ENCODE measurements at places on chromosomes 4 and X. TPM values are rescaled to one million over a fixed set of nuclear protein-coding genes. Genes with fewer than 3 reads are reported as not detected.

GRCh38 chr4:157389741-157390140 lies 169.2 kb downstream of the GRIA2 start:
- no peak overlapping the region for H3K27ac ChIP-seq
- no peak overlapping the region for H3K4me3 ChIP-seq
- no peak for DNase-seq
- H3K4me1 ChIP-seq: no peaks in the 10 kb centered on the region
- H3K27me3 ChIP-seq: no peaks in the 10 kb centered on the region

DNA sequence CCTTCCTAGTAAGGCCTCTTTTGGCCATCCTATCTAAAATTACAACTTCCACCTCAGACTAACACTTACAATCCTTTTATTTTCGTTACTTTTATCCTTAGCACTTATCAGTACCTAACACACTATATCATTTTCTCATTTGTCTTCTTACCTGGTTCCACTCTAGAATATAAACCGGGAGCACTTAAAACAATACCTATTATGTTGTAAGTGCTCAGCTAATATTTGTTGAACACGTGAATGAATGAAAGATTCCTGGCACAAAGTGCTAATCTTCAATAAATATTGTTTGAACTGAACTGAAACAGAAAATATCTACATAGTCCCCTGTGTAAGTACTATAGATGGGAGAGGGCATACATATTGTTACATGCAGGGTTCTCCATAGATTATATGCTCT lies 14.4 kb downstream of the MGARP start:
- no peaks in the 10 kb centered on the region for H3K36me3 ChIP-seq
- no peak overlapping the region for H3K27ac ChIP-seq
- DNase-seq: no peak
- H3K4me3 ChIP-seq: no peak overlapping the region
- peaks cover 7% of the 10 kb centered on the region for H3K4me1 ChIP-seq

DNA sequence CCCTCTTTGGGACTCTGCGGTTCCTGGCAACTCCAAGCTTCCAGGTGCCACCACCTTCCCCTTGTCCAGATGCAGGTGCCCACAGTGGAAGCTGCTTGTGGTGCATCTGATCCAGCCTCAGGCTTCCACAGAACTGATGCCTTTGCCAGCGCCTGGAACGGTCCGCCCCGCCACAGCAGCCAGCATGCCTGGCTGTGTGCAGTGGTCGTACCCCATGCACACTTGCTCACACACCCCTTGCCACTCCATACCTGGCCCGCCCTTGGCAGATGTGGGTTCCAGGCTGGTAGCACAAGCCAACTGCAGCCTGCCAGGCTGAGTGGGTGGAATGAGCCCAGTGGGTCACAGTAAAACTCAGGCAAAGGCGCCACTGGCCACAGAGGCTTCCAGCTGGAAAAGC lies 240.5 kb downstream of the PPP4R3C start:
- no peaks in the 10 kb centered on the region for H3K36me3 ChIP-seq
- H3K27me3 ChIP-seq: no peaks in the 10 kb centered on the region
- peak; percentile 25 for DNase-seq
- no peak overlapping the region for H3K4me3 ChIP-seq
- no peak overlapping the region for H3K27ac ChIP-seq
- H3K4me1 ChIP-seq: no peaks in the 10 kb centered on the region

- no peak overlapping the region for H3K27ac ChIP-seq
- no peaks in the 10 kb centered on the region for H3K4me1 ChIP-seq
- no peaks in the 10 kb centered on the region for H3K36me3 ChIP-seq
- no peak for DNase-seq
Measured at GRCh38 chr4:85700362-85700761, 225.4 kb downstream of the ARHGAP24 start.

The TCEAL7 gene
- total RNA-seq: 2.8 TPM

DNA sequence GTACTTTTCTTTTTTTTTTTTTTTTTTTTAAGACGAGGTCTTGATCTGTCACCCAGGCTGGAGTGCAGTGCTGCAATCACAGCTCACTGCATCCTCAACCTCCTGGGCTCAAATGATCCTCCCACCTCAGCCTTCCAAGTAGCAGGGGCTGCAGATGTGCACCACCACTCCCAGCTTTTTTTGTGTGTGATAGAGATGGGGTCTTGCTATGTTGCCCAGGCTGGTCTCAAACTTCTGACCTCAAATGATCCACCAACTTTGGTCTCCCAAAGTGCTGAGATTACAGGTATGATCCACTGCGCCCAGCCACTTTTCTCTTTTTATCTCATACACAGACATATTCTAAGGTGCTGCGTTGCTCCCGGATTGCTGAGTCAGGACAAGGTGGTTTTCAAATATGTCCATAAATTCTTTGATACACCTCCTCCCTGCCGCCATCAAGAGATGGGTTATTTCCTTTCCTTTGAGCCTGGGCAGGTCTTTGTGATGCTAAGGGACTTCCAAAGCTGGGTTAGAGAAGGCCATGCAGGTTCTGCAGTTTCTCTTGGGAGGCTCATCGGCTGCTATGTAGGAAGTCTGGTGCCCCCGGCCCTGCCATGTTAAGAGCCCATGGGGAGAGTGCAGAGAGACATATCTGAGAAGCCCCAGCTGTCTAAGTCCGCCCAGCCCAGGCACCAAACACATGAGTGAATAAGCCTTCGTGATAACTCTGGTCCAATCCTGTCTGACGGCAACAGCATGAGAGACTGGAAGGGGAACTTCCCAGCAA lies 8.4 kb upstream of the PLA2G12A start:
- no peaks in the 10 kb centered on the region for H3K27me3 ChIP-seq
- H3K27ac ChIP-seq: no peak overlapping the region
- H3K36me3 ChIP-seq: no peaks in the 10 kb centered on the region
- no peak overlapping the region for H3K4me3 ChIP-seq
- no peaks in the 10 kb centered on the region for H3K4me1 ChIP-seq

The CCSER1 gene
- 6.3 TPM for total RNA-seq

The CCDC149 gene
- total RNA-seq: 22.3 TPM

DNA sequence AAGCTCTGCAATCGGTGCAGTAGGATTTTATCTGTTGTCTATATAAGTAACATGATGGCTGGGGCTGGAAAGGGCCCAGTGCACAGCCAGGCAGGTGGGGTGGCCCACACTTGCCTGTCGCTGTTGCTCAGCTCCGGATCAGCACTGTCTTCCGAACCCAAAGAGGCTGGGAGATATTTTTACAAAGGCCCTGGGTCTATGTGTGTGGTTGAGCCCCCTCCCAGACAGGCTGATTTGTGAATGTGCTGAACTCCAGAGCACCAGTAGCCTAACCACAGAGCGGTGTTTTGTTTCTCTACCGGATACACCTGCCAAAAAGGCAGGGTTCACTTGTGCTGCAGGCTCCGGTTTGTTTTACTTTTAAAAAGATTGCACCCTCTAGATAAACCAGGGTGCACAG lies 33.5 kb upstream of the CHRNA9 start:
- H3K36me3 ChIP-seq: no peaks in the 10 kb centered on the region
- no peaks in the 10 kb centered on the region for H3K4me1 ChIP-seq

The POU3F4 gene
- total RNA-seq: not detected

The RNF212 gene
- 5.0 TPM for total RNA-seq

The RRH gene
- not detected for total RNA-seq

- DNase-seq: no peak
- H3K36me3 ChIP-seq: no peaks in the 10 kb centered on the region
- H3K4me1 ChIP-seq: no peaks in the 10 kb centered on the region
- no peak overlapping the region for H3K4me3 ChIP-seq
- H3K27ac ChIP-seq: no peak overlapping the region
Measured at GRCh38 chr4:57412259-57413054, 302.3 kb upstream of the IGFBP7 start.

The CPZ gene
- 1.5 TPM for total RNA-seq

GRCh38 chrX:39396358-39396995 lies 595.2 kb downstream of the MID1IP1 start:
- no peak overlapping the region for H3K4me3 ChIP-seq
- H3K27me3 ChIP-seq: no peaks in the 10 kb centered on the region
- no peaks in the 10 kb centered on the region for H3K4me1 ChIP-seq
- DNase-seq: no peak

The PABPC4L gene
- total RNA-seq: 0.46 TPM

The VCX3B gene
- 1.3 TPM for total RNA-seq
